Stimulated activated CD8-positive, alpha-beta memory T cell treated with anti-CD3 and anti-CD28 coated beads, Interleukin-4, amount 100 ng/mL, for 1 hour (primary cell): ENCODE measurements at places on chromosomes 4 and X.

GRCh38 chrX:143634663-143635455 is 1.0 kb downstream of the SLITRK4 start:
- no peak for DNase-seq

GRCh38 chr4:7037425-7037824 is 5.7 kb upstream of the TADA2B start:
- no peak for DNase-seq

DNA sequence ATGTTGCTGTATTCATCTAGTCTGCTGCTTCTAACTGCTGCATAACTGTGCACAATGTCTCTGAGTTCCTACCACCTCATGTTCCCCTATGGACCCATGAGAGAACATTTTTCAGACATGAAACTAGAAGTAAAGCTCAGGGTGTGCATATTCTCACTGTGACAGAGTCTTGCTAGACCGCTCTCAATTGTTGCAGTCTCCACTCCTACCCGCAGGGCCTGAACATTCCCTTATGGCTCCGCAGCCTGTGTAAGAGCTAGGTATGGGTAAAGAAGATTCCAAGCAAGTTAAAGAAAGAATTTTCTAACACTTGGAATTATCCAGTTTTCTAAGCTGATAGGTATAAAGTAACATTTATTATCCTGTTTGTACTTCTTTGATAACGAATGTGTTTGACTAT is 5.4 kb downstream of the OCIAD2 start:
- no peak for DNase-seq

DNA sequence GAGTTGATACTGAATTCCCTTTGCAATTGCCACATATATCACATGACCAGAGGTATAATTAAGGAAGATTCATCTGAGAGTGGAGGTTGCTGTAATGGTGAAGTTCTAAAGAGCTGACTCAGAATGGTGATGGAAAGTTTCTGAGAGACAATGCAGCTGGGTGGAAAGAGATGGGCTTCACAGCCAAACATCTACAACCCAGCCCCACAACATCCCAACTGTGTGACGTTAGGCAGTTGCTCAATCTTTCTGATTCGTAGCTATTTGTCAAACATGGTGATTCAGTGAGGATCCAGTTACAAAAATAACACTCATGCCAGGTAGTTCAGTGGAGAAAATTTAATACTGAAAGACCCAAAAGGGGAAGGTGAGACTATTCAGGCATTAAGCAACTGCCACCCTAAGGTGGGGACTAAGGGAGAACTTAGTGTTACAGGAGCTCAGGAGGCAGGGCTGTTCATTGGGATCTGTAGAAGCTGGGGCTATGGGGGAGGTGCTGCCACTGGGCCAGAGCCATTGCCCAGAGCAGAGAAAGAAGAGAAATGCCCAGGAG is 6.9 kb upstream of the AFF1 start:
- DNase-seq, result no peak

DNA sequence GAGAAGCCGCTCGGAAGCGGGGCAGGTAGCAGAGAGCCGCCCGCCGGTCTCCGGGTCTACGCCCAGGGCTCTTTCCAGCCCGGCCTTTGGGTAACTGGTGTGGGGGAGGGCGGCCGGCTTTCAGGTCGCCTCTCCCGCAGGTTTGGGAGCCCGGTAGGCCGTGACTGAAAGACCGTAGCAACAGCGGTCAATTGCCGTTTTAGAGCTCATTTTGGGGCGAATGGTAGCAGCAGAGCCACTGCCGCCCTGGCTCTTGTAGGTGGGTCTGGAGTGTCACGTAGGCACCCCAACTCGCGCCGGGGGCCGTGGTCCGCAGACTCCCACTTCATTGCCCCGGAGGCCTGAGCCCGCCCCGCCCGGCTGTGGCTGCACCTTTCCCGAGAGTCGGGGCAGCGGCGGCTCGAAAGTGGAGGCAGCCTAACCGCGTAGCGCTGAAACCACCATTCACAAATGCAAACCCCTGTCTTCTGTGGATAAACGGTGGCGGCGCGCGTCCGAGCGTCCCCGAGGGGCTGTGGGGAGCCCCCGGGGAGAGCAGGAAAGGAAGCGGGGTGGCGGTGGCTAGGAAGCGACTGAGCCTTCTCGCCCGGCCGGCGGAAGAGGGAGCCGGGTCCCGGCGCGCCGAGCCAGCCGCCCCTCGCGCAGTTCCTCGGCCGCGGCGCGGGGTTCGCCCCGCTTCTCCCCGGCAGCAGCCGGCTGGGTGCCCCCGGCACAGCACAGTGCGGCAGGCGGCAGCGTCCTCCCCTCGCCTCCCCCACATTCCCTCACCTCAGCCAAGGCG is 2185.1 kb upstream of the TENM3 start:
- no peak for DNase-seq

DNA sequence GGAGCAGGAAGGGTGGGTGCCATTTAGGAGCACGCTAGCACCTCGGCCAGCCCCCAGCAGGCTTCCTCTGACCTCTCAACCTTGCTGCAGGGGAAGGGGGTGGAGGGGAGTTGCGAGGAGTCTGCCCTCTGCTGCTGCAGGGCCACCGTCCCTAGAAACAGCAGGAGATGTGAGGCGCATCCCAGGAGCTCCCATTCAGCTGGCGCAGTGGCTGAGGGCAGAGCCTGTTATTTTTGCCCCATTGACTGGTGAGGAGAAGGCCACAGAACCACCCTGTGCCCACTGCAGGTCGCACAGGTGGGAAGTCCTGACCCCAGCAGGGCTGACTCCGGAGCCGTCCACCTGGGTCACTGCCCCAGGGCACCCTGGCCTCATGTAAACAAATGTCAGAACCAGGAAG is 8.0 kb downstream of the PDE6B start:
- DNase-seq, result no peak

GRCh38 chr4:80839281-80839680 is 191.2 kb upstream of the BMP3 start:
- DNase-seq, result no peak

- DNase-seq, result no peak
These were observed 637.6 kb upstream of the GNPDA2 start for GRCh38 chr4:45363931-45364330.

DNA sequence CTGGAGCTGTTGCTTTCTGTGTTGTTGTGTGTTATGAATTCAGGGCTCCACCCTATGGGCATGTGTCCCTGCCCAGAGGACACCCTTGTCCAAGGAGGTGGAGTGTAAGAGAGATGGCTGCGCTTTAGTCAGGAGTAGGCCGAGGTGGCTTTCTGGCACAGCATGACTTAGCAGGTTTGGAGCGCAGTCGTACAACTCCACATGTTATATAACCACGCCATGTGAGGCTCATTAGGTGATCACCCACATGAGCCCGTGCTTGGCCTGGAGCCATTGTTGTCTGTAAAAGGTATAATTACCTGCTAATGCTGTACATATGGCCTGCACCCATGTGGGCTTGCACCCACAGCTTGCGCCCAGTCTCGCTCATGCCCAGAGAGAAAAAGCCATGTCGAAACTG is 15.8 kb upstream of the ANAPC4 start:
- DNase-seq, result no peak

- DNase-seq, result no peak
These were observed 32.9 kb upstream of the GPR78 start for GRCh38 chr4:8547108-8547911.

- no peak for DNase-seq
These were observed 45.8 kb upstream of the IL21 start for GRCh38 chr4:122666527-122667245.

GRCh38 chr4:1249731-1250526 is 999 bp upstream of the CTBP1 start:
- no peak for DNase-seq

DNA sequence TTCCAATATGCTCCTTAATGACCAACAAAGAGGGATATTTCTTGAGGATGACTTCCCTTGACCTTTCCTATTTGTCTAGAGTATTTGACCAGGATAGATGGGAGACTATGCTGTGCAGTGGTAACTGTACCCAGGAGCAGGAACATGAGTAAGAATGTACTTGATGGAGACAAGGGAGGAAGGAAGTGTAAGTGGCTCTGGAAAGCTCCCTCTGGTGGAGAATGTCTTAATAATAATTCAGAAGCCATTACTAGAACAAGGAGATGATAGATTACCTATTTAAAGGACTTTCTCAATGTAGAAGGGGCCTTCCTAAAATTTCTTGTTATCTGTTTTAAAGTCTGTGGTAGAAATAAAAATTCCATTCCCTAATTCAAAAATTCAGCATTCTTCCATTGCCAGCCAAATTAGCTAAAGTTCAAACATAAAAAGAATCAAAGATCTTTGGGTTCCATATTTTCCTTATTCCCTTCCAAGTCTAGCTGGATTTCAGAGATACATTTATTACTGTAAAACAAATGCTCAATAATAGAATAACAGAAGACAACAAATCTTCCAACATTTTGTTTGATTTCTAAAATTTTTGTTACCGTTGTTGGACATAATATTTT is 83.8 kb downstream of the GRID2 start:
- DNase-seq, result no peak
